ENCODE measurements at places on chromosomes 1 and 21.
A peak's percentile ranks its signal among the peaks of the same experiment; 100 is the strongest.

DNA sequence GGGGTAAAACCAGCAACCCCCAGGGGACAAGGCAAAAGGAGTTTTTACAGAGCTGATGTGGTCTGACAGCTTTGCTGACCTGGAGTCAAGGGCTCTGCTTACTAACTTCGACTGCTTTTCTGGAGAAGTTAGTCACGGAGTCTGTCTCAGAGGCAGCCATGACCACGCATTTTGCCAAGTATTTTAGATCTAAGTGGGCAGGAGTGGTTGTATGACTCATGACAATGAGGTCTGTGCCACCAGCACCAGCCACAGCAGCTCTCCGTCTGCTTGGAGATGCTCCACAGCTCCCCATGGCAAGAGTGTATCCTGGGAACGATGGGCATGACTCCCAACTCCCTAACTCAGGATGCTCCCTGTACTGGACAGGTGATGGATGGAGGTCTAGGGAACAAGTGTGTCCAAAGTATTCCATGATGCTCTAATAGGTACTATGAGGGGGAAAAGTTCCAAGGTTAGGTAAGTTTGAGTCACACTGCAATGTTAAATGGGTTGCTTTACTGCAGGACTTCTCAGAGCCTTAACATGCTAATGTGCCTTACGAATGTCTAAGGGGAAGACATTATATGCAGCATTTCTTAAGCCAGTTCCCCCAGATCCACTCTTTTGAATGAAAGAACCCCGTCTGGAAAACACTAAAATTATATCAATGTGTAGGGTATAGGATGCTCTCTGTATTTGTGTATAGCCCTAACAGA, 359.0 kb downstream of the HHAT start:
- no peaks in the 10 kb centered on the region for H3K27me3 ChIP-seq
- no peaks in the 10 kb centered on the region for H3K36me3 ChIP-seq
- no peak overlapping the region for H3K4me3 ChIP-seq
- no peak overlapping the region for H3K27ac ChIP-seq

DNA sequence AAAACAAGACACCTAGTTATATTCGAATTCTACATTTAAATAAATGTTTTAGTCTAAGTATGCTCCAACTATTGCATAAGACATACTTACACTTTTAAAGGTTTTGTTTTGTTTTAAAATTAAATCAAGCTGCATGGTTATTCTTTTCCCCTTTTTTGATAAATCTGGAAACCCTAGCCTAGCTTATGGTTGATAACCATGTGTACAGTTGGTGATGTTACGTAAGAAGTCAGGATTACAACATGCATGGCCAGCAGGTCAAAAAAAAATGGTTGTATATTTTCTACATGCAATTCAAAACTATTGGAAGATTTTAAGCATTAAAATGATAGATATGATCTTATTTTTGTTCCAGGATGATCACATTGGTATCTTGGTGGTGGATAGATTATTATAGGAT, 1600.6 kb downstream of the PLA2G4A start:
- H3K4me1 ChIP-seq: no peaks in the 10 kb centered on the region
- no peaks in the 10 kb centered on the region for H3K36me3 ChIP-seq
- H3K4me3 ChIP-seq: no peak overlapping the region
- no peak overlapping the region for H3K27ac ChIP-seq

- peak; percentile 84 for DNase-seq
- H3K27me3 ChIP-seq: no peaks in the 10 kb centered on the region
- no peaks in the 10 kb centered on the region for H3K36me3 ChIP-seq
These were observed 40.8 kb upstream of the MPZL1 start for GRCh38 chr1:167681024-167681423.

DNA sequence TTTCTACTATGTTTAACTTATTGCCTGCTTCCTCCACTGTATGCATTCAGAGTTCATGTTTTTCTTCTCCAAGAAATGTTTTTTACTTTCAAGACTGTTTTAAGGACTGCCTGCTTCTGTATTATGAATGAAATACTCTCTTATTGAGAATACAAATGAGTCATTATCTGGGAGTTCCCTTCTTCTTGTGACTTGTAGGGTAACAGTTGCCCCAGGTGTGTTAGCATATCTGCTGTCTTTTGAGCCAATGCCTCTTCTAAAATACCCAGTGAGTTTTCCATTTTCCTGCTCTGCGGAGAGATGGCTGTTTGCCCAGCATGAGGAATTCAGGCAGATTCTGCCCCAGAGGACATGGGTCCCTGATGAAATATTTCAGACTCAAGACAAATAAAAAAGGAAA, 34.1 kb upstream of the ST6GALNAC5 start:
- no peak overlapping the region for H3K27ac ChIP-seq
- H3K36me3 ChIP-seq: no peaks in the 10 kb centered on the region
- DNase-seq: no peak
- no peak overlapping the region for H3K4me3 ChIP-seq
- no peaks in the 10 kb centered on the region for H3K27me3 ChIP-seq

GRCh38 chr1:117760485-117760884, 154.6 kb downstream of the TENT5C start:
- no peak for DNase-seq
- peaks cover 12% of the 10 kb centered on the region for H3K4me1 ChIP-seq
- H3K27me3 ChIP-seq: no peaks in the 10 kb centered on the region
- H3K36me3 ChIP-seq: no peaks in the 10 kb centered on the region
- H3K27ac ChIP-seq: no peak overlapping the region
- H3K4me3 ChIP-seq: no peak overlapping the region
